ENCODE measurements at places on chromosomes 4 and X.

GRCh38 chr4:168705121-168705520, 208.3 kb downstream of the PALLD start:
- DNase-seq: no peak

DNA sequence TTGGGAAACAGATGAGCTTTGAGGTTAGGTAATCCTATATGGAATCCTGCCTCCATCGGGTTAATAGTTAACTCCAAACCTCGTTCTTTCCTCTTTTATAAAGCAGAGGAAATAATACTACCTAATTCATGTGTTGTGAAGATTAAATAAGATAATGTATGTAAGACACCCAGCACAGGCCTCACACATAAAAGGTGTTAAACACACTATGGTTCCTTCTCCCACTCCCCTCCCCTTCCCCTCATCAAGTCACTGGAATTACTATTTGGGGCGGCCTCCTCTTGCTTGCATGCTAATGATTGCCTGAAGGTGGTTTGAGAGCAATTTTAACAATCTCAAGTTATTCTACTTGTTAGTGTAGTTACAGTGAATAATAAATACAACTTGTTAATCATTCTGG, 404.4 kb upstream of the RASGEF1B start:
- DNase-seq: no peak

- DNase-seq: no peak
Observed at GRCh38 chr4:1239141-1239949, 9.6 kb downstream of the CTBP1 start.

- no peak for DNase-seq
Observed at GRCh38 chr4:75702919-75703411, 21.4 kb upstream of the USO1 start.

- no peak for DNase-seq
Observed at GRCh38 chr4:91280551-91281290, 1023.0 kb upstream of the GRID2 start.

DNA sequence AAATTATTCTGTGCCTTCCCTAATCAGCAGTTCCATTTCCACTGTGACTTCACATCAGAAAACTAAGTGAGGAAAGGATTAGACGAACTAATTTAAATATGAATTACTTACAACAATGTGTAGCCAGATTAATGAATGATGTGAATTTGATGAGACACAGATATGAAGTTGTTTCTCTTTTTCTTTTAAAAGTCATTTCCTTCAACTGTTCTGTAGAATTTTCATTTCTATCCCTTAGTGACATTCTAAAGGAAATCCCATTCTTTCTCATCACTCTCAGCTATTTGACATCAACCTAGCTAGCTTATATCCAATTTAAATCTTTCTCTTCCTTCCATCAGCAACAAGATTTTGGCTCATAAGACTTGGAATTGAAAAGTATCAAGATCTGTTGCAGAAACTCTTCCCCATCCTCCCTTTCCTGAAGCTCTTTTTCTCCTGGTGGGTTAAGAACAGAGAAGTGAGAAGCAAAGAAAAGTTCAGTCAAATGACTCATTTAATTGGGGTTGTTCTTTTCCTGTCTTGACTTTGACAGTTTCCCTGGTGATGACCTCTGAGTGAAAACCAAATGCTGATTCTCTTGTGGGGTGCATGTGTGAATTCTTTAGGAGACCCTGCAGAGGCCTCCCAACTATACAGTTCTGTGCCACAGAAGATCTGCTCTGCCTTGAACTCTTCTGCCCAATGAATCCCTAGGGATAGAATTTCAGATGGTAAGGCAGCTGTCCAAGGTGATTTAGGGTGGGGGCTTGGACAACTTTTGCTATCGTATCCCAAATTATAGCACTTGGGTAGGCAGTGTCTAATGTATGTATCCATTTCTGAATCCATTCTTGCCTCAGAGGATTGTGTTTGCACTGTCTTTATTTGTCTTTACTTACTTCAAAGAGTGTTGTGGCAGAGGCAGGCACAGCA, 232.5 kb upstream of the GPRIN3 start:
- DNase-seq: no peak

- DNase-seq: no peak
Observed at GRCh38 chr4:130172156-130172555, 1076.2 kb downstream of the C4orf33 start.

All from H1 (cell line).